Fibroblast of lung (primary cell): ENCODE measurements at places on chromosomes 1 and 21.
A peak's percentile ranks its signal among the peaks of the same experiment; 100 is the strongest.

DNA sequence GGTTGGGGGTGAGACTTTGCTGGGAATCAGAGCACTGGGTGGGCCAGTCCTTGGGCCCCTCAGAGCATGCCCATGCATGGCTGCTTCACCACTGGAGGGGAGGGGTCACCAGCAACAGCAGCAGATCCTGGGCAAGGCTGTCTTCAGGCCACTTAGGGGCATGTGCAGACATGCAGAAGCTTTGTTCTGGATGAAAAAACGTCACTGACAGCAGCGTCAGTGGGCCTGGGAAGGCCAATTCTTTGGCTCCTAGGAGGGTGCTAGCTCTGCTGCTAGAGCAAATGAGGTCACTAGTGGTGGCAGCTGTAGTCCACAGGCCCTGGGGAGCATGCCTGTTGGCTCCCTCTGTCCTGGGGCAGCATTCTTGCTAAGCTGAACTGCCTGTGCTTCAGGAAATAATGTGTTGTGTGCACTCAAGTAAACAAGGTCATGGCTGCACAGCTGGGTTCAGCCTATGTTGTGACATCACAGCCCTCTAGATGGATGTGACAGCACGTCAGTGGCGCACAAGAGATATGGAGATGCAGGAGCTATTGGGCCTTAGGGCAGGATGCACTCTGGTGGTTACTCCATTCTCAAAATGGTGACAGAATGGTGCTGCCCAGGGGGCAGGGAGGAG lies 27.0 kb downstream of the ZC3H11B start:
- no peak for DNase-seq

DNA sequence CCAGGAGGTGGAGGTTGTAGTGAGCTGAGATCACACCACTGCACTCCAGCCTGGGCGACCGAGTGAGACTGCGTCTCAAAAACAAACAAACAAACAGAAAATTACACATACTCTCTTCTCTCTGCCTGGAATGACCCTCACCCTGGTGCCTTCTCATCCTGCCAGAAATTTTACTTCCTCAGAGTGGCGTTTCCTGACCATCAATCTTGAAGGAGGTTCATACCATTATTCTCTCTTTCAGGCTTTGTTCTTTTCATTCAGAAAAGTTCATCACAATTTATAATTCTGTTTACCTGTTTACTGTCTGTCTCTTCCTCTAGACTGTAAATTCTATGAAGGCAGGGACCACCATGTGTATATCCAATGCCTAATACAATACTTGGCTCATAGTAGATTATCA lies 79.3 kb downstream of the RPS6KA1 start:
- peak; percentile 15 for DNase-seq

DNA sequence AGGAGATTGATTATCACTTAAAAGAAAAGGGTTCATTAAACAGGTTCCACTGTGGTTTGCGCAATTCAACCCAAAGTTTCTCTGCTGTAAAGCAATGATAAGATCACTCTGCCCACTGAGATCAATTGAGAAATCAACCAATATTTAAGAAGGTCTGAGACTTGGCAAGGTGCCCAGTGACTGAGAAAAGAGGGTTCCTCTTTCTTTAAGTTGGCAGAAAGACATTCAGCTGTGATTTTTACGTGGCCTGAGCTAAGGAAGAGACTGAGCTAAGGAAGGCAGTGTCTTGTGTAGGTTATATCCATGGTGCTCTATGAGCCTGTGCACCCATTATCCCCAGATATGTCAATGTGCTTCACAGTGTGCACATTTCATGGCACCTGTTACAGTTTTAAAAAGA lies 344.1 kb downstream of the DISC1 start:
- no peak for DNase-seq

GRCh38 chr1:246687002-246687401 lies 37.2 kb upstream of the SCCPDH start:
- DNase-seq: no peak

DNA sequence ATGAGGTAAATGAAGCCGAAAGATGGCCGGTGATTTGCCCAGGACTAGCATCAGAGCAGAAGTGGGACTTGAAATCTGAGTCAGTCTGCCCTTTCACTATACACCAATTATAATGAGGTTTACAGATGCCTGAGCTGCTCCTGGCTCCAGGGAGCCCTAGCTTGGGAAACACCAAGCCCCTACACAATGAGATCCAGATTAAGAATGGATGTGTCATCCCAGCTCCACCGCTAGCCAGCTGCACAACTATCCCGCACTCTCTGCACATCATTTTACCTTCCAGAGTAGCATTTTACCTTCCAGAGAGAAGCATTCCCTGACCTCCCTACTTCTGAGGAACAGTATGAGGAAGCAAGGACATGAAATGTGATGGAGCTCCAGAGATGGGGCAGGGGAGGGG lies 27.0 kb downstream of the SERTAD4 start:
- DNase-seq: peak; percentile 17

GRCh38 chr21:44347911-44348451 lies 5.4 kb upstream of the TRPM2 start:
- DNase-seq: no peak

DNA sequence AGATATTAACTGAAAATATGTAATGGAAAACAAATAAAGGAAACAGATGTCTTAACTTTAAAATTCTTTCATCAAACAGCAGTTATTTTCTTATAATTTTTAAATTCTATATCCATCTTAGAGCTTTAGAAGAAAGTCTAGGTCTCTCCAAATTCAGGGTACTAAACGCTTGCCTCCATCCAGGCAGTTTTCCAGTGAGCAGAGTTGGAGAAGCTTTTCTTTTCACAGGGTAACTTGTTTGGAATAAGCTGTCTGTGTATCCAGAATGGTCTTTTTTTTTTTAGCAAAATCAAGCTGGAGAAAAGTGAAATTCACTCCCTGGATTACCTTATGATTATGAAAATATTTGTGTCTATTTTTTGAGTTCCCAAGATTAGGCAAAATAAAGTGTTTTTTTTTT lies 88.6 kb downstream of the DDAH1 start:
- DNase-seq: no peak

DNA sequence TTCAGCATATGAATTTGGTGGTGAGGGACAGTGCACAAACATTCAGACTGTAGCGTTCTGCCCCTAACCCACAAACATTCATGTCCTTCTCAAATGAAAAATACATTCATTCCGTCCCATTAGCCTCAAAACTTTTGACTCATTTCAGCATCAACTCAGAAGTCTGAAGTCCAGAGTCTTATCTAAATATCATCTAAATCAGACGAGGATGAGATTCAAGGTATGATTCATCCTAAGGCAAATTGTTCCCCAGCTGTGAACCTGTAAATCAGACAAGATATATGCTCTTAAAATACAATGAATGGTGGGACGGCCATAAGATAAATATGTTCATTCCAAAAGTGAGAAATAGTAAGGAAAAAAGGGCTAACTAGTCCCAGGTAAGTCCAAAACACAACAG lies 1195.6 kb upstream of the ADGRL4 start:
- DNase-seq: no peak

GRCh38 chr1:169325117-169325516 lies 42.5 kb downstream of the NME7 start:
- DNase-seq: no peak

GRCh38 chr21:44428281-44428960 lies 26.9 kb upstream of the LRRC3 start:
- DNase-seq: no peak

DNA sequence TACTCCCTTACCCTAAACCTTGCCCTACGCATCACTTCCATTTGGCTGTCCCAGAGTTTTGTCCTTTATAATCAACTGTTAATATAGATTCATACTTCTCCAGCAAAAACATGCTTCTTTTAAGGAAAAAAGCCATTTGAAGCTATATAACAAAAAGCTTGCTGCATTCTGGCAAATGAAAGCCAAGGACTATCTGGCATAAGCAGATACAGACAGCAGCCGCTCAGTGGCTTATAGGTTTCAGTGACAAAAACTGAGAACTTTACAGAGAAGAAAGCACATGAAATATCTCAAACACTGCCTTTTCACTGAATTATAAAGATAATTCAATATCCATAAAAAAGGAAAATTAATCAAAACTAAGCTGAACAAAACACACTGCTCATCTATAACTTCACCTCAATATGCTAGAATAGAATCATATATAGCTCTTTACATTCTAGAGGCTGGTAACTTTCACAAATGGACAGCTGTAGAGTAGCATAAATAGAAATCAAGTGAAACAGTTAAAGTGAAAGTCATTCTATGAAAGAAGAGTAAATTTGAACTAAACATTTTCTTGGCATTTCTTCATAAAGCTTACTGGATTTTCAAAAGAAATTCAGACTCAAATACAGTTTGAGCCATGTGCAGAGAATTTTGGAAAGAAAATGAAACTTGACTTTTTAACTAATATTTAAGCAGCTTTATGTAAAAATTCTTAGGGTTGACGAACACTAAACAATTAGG lies 19.6 kb downstream of the CDC42BPA start:
- DNase-seq: no peak

GRCh38 chr1:62111084-62111483 lies 83.6 kb upstream of the L1TD1 start:
- no peak for DNase-seq

DNA sequence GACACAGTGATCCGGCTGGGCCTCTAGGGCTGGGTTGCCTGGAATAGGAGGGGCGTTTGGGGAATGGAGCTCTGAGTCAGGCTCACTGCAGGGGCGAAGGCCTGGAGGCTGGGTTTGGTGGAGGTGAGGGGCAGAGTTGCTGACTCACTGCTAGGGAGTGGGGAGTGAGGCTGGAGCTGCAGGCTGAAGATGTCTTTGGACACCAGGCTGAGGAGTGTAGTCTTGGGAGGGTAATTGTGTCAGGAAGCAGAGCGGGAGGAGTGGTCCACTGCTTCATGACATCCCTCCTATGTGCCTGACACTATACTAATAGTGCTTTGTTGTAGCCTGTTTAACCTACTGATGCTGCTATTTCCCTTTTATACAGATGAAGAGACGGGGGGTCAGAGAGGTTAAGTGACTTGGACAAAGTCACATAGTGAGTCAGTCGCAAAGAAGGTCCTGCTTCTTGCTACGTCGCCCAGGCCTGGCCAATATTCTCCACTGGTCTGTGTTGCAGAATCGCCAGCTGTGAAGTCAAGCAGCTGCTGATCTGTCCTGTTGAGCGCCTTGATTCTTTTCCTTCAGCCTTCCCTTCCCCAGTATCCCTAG lies 13.6 kb downstream of the ACTL8 start:
- peak; percentile 91 for DNase-seq

GRCh38 chr1:9626201-9626608 lies 25.3 kb upstream of the PIK3CD start:
- DNase-seq: no peak

DNA sequence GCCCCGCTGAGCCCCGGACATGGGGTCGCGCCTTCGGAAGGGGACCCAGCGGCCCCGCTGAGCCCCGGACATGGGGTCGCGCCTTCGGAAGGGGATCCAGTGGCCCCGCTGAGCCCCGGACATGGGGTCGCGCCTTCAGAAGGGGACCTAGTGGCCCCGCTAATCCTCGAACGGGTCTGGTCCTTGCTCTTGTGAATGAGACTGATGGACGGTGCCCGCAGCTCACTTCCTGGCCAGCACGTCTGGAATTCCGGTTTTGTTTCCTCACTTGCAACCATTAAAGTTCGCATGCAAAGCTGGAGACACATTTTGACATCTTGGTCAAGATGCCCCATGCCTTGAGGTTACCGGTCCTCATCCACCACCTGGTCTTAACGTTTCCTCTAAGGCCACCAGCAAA lies 5.6 kb downstream of the WRAP73 start:
- DNase-seq: no peak
